Activated CD8-positive, alpha-beta memory T cell treated with anti-CD3 and anti-CD28 coated beads, Interleukin-2, amount 50 U/mL, for 48 hours (primary cell): ENCODE measurements at places on chromosomes 6 and 20.

DNA sequence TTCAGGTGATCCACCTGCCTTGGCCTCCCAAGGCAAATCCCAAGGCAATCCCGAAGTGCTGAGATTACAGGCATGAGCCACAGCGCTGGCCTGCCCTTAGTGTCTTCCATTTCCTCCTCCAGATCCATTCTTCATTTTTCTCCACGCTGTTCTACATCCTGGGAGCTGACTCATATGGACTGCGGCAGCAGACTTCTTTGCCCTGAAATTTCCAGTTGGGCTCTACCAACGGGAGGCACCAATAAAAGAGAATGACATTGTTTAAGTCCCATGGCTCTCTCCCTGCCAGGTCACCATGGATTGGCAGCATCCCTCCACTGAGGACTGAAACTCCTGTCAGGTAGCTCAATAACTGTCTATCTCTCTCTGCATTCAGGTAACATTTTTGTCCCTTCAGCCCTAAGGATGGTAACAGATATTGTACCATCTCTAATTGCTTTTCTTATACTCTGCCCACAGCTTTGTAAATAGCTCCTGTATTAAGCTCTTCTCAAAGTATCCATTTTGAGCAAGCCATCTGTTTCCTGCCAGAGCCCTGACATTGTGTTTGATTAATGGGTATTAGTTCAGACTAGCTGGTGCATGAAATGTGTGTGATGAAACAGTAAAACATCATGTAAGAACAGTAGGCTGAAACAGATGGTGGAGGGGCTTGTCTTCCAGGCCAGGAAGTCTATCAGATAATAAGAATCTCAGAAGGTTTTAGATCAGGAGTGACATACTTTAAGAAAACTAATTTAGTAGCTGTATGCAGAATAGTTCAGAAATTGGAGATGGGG, 3.6 kb downstream of the TBCC start:
- no peak for DNase-seq

GRCh38 chr6:87772597-87773530, 70.8 kb upstream of the AKIRIN2 start:
- DNase-seq: no peak

GRCh38 chr20:50911030-50911429, 20.2 kb downstream of the ADNP start:
- no peak for DNase-seq

GRCh38 chr6:75815756-75816155, 66.7 kb downstream of the MYO6 start:
- no peak for DNase-seq

- DNase-seq: no peak
These were observed 125.7 kb upstream of the HDAC2 start for GRCh38 chr6:114096561-114097172.

- DNase-seq: no peak
These were observed 365.9 kb downstream of the MMUT start for GRCh38 chr6:49097116-49097515.

GRCh38 chr6:7728855-7729590, 3.1 kb downstream of the BMP6 start:
- DNase-seq: no peak
